ENCODE measurements at places on chromosomes 2 and 18.

- no peak for DNase-seq
Measured at GRCh38 chr2:31003749-31004148, 134.5 kb downstream of the GALNT14 start.

DNA sequence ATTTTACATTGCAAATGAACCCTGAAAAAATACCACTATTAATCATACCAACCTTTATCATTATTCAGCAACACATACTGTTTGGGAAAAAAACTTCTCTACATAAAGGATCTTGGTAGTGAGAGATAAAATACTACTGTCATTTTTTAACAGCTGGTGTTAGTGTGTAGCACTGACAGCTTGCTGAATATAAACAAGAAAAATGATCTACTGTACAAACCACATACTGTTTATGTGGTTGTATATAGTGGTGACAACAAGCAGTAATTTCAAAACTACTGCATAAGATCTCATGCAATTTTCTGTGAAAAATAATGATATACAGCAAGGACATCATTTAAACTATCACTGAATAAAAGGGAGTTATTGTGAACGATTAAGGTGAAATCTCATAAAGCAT, 601.2 kb downstream of the LRP1B start:
- no peak for DNase-seq

- DNase-seq, result no peak
Measured at GRCh38 chr18:50569930-50570329, 10.0 kb downstream of the MAPK4 start.

GRCh38 chr18:22210311-22210754, 40.9 kb downstream of the GATA6 start:
- DNase-seq, result no peak

DNA sequence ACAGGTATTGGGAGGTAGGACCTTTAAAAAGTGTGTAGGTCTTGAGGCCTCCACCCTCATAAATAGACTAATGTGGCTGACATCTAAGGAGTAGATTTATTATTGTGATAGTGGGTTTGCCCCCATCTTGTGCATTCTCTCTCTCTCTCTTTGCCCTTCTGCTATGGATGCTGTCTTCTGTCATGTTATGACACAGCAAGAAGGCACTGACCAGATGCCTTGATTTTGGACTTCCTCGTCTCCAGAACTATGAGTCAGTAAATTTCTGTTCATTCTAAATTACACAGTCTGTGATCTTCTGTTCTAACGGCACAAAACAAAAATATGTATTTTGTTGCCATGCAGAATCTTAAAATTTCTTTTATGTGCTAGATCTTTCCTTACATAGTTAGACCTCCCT, 66.9 kb downstream of the ATAD2B start:
- DNase-seq, result no peak

DNA sequence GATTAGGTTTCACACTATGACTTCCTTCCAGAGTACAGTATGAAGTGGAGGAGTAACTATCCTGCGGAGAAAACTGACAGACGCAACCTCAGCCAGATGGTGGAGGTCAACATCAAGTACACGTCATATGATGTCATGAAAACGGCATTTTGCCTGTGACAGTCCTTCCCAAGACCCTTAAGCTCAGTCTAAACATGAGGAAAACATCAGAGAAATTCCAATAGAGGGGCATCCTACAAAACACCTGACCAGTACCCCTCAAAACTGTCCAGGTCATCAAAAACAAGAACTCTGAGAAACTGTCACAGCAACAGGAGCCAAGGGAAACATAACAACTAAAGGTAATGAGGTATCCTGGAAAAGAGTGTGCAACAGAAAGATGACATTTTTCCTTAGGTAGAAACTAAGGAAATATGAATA, 1.7 kb downstream of the RNU4ATAC start:
- no peak for DNase-seq

DNA sequence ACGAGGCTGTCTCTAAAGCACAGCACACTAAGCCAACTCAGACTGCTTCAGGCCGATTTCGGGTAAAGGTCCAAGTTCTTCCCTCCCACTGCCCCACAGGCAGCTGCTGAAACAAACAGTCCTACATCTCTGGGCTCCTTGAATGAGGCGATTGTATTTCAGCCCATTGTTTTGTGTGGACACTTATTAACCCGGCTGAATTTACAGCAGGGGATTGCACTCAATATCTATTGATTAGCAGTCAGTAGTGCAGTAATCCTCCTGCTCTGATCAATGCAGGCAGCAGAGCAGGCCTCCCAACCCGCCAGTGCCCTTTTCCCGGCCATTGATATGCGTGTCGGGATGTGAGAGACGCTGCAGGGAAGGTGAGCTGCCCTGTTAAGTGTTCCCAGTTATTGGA, 330.1 kb downstream of the CMPK2 start:
- no peak for DNase-seq
